Psoas muscle (tissue), 8 donors: ENCODE measurements at places on chromosomes 1 and 21. TPM values are rescaled to one million over a fixed set of nuclear protein-coding genes. Genes with fewer than 3 reads are reported as not detected.

GRCh38 chr1:117753232-117753631 lies 147.4 kb downstream of the TENT5C start:
- DNase-seq = no peak

DNA sequence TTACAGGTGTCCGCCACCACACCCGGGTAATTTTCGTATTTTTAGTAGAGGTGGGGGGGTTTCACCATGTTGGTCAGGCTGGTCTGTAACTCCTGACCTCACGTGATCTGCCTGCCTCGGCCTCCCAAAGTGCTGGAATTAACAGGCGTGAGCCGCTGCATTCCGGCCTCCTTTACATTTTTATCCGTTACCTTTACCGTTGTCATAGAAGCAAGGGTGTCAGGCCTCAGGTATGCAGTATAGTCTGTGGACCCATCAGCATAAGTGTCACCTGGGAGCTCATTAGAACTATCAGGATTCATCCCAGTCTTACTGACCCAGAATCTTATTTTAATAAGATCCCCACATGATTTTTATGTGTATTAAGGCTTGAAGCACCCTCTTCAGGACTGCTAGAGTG lies 5.4 kb downstream of the CDC42 start:
- DNase-seq = no peak

DNA sequence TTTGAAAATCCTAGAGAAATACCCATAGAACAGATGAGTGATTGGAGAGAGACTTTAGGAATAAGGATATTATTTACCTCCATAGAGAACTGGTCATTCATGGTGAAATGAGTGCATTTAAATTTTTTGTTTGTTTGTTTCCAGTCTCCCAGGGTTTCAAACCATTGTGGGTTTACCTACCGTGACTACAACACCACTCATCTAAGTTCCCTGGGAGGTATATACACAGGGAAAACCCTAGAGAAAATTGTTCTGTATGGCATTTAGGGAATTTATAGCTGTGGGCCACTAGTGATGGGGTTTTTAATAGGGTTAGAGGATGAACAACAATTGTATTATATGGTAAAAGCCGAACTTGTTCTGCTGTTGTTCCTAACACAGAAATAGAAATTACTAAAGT lies 109.2 kb downstream of the USP25 start:
- DNase-seq = no peak

DNA sequence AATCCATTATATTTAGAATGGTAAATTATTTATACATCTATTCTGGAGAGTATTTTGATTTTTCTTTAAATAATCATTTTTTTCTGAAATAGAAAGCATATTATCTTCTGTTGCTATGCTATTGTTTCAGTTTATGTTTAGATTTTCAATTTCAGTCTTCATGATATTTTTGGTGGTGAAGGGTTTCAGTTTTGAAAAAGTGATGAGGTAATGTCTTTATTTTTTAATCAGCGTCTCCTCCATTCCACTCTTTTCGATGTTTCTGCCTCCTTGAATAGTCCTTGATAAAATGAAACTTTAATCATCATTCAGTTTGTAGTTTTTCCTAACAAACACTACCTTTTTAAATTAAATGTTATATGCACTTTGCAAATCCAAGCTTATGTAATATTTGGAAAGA lies 428.6 kb downstream of the PTPRC start:
- no peak for DNase-seq

GRCh38 chr1:150109586-150109985 lies 40.1 kb upstream of the PLEKHO1 start:
- DNase-seq = no peak

GRCh38 chr1:30253807-30254440 lies 469.5 kb downstream of the MATN1 start:
- no peak for DNase-seq

DNA sequence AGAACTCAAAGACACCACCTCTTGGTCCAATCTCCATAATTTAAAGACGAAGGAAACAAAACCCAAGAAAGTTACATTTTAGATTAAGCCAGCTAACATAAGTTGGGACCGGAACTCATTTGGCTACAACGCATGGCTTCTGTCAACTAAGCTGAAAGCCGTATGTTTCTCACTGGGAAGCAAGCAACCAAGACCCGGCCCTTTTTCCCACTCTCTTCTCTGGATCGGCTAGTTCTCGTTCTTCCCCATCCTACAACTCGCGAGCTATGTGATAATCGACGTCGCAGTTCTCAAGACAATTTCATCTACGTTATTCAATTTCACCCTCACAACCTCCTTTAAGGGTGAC lies 601 bp downstream of the CCT8 start:
- no peak for DNase-seq

DNA sequence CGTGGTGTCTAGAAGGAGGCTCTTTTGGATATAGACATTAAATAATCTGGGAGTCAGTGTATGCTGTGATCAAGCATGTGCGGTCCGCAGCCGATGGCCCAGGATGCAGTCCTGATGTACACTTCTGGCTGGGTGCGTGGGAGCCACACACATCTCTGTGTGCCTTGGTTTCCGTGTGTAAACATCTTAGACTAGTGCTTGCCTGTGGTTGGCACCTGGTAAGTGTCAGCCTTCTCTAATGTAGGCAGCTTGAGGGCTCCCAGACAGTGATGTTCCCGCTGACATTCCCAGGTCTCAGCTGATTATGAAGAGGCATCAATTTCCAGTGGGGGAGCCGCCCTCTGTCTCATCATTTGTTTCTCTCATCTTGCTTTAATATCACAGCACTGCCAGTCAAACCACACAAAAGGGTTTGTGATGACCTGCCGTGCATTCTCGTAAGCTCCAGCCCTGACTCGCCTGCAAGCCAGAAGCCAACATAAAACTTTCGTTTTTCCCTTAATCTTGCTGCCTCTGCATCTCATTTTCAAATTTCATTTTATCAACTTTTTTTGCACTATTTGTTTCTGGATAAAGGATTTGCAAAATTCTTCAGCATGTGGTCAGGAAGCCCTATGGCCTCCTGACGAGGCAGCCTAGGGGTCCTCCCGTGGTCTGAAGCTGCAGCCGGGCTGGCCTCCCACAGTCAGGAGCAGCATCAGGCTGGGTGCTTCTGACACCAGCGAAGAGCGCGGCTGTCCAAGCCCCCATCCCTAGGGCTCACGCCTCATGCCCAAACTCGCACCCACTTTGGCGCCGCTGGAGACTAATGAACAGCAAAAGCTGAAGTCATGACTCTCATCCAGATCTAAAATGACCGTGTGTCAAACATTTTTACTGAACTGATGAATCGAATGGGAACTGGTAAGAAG lies 28.1 kb downstream of the PDE9A start:
- peak; percentile 25 for DNase-seq

- no peak for DNase-seq
Measured at GRCh38 chr1:85605484-85606413, 25.2 kb downstream of the CCN1 start.

- no peak for DNase-seq
Measured at GRCh38 chr1:200652378-200652777, 17.3 kb downstream of the DDX59 start.

DNA sequence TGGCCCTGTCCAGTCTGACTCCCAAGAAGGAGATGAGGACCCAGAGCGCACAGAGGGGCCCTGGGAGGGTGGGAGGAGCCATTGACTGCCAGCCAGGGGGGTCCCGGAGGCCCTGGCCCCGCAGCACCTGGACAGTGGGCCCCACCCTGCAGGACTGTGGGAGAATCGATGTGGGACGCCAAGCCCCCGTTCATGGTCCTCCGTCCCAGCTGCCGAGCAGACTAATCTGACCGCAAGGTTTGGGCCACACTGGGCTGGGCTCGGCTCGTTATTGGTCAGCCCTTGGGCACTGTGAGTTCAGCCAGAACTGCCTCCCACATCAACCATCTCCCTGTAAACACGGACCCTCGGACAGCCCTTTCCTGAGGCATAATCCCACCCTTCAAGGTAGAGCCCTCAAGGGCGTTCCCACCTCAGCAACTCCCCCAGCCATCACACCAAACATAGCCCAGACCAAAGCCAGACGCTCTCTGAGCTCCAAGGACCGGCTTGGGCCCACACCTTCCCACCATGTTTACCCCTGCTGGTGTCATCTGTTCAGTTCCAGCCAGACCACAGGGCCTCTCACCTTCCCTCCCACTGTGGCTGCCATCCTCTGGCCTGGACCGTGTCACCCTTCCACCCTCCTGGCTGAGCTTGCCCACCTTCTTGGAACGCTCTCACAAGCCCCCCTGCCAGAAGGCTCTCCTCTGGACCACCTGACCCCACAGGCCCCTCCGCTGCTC lies 16.2 kb upstream of the POFUT2 start:
- peak; percentile 38 for DNase-seq

DNA sequence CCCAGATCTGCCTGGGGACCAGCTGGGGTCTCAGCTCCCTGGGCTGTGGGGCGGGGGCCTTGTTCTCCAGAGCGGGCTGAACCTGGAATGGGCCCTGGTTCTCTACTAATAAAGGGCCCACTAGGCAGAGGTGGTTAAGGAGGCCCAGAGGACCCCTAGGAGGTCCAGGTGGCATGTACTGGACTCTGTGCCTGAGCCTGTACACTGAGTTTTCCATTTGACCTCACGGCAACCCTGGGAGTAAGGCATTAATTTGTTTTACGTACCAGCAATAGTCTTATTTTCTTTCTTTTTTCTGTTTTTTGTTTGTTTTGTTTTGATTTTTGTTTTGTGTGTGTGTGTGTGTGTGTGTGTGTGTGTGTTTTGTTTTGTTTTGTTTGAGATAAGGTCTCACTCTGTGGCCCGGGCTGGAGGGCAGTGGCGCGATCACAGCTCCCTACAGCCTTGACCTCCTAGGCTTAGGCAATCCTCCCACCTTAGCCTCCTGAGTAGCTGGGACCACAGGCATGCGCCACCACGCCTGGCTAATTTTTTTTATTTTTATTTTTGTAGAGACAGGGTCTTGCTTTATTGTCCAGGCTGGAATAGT lies 19.6 kb upstream of the FAM131C start:
- DNase-seq = no peak

DNA sequence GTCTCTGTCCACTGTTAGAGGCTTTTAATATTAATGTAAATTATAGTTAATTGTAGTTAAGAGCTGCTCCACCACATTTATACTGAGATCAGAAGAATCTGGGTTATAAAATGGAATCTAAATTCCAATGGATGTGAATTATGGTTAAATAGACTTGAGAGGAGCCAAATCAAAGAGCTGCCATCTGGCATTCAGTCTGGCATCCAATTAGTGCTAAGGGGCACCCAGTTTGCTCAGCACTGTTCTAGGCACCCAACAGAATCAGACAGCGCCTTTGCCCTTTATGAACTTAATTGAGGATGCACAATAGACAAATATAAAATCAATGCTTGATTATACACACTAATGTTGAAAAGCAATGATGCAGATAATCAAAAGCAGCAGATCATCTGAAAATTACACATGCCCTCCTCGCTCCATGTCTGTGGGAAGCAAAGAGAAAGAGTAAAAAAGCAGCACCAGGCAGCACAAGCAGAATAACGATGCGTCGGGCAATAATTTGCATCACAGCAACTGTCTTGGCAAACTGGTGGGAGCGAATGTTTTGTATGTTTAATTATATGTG lies 310.1 kb downstream of the BRINP2 start:
- no peak for DNase-seq

- no peak for DNase-seq
Measured at GRCh38 chr1:158509471-158510156, 37.6 kb downstream of the OR10R2 start.

- peak; percentile 50 for DNase-seq
Measured at GRCh38 chr1:110210604-110211495, 736 bp downstream of the KCNC4 start.

- DNase-seq = no peak
Measured at GRCh38 chr1:180636138-180636537, 4.3 kb downstream of the XPR1 start.

DNA sequence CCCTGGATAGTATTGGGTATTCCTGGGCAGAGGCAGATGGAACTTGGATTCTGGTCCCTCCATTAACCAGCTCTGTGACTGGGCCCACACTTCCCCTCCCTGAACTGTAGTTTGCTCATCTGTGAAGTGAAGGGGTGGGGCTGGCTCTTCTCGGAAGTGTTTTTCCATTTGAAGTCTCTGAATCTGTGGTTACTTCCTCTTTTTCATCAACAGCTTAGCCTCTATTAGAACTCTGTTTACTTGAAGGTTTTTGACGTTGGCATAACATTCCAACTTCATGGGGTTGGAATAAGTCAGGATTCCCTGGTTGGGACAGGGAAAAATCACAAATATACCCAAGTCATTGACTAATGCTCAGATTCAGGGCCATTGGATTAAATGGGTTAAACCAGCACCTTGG lies 3.6 kb downstream of the KIAA0040 start:
- DNase-seq = no peak

SMIM1 gene
- 1.1 TPM for total RNA-seq

ACTN2 gene
- total RNA-seq = 2,645 TPM

TNFRSF4 gene
- 3.5 TPM for total RNA-seq

RGS4 gene
- total RNA-seq = 0.69 TPM

LDLRAD1 gene
- not detected for total RNA-seq

ZNF678 gene
- total RNA-seq = 3.0 TPM

OR6K3 gene
- not detected for total RNA-seq

FOXO6 gene
- 1.7 TPM for total RNA-seq

DNASE2B gene
- 0.50 TPM for total RNA-seq

COL16A1 gene
- total RNA-seq = 8.8 TPM

CASQ2 gene
- 56.4 TPM for total RNA-seq

TGFB2 gene
- total RNA-seq = 23.9 TPM

ZBTB17 gene
- 28.0 TPM for total RNA-seq

MXRA8 gene
- total RNA-seq = 10.0 TPM

GTF2B gene
- total RNA-seq = 11.8 TPM

ST7L gene
- total RNA-seq = 12.1 TPM

OVAAL gene
- total RNA-seq = not detected

THBS3 gene
- 3.1 TPM for total RNA-seq
